ENCODE measurements at places on chromosomes 4 and X.

DNA sequence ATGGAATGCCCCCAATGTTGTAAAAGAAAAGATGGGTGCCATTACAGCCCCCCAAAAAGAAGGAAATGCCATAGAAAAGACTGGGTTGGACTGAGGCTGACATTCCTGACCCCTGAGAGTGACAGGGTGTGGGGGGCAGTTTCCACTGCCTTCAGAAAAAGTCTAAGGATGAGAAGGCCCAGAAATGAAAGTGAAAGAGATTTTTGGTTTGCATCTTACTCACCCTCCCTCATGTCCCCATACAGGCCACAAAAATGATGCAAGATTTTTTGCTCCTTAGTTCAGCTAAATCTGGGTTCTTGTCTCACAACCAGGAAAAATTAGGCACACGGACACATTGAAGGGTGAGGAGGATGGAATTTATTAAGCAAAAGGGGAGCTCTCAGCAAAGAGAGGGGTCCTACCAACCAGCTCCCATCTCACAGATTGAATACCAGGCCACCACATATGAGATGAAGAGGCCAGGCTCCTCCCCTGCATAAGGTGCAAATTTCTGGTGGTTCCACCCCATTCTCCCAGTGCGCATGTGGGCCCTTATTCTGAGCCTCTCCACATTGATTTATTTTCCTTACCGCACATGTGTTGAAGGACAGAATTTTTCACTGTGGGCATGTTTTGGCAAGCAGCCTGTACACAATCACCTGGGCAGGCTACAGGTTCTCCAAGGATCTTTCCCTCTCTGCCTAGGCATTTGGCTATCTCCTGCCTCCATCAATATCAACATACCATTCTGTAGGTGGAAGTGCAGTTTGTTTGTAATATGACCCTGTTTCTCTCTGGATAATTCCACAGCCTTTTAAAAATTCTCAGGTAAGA is 18.8 kb downstream of the PPP4R3C start:
- no peak for DNase-seq

- DNase-seq = no peak
These were observed 140.7 kb downstream of the RPS6KA6 start for GRCh38 chrX:84047339-84047738.

GRCh38 chrX:100979881-100980607 is 10.5 kb downstream of the ARL13A start:
- no peak for DNase-seq

DNA sequence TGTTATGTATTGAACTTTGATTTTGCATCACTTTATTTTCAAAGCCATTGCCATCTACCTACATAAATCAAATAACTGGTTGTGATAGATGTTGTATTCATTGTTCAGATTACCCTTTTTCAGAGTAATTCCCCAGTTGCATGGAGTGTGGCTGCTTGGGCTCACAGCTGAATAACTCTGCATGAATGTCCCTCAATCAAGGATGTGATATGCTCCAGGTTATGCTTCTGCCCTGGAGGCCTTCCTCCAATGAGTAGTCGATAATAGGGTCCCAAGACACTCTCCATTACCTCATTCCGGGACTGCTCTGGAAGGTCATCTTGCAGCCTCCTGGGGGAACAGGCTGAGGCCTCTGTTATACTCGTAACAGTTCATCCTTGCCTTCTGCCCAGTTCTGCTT is 251.8 kb downstream of the ADGRL3 start:
- DNase-seq = no peak

DNA sequence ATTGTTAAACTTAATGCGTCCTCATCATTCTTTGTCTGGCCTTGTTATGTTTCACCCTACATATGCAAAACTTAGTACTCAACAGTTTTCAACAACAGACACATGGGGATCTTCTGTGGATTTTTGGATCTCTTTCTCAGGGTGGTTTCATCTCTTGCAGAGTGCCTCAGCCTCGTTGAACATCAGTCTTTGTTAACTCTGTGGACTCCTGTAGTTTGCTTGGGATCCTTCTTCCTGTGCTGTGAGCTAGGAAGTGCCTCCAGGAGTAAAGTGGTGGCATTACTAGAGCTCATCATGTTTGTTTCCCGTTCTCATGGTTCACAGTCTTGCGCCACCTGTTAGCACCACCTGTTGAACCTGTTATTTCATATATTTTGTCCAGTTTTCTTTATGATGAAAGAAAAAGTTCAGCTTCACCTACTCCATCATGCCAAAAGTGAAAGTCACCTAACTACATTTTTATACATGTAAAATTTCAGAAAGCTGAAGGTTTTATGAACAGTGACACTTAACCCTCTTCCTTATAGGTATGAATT is 27.5 kb upstream of the NDUFC1 start:
- no peak for DNase-seq

- no peak for DNase-seq
These were observed 290.2 kb upstream of the VCX start for GRCh38 chrX:7552760-7553159.

- DNase-seq = no peak
These were observed 398.2 kb downstream of the MID1IP1 start for GRCh38 chrX:39199429-39199828.

DNA sequence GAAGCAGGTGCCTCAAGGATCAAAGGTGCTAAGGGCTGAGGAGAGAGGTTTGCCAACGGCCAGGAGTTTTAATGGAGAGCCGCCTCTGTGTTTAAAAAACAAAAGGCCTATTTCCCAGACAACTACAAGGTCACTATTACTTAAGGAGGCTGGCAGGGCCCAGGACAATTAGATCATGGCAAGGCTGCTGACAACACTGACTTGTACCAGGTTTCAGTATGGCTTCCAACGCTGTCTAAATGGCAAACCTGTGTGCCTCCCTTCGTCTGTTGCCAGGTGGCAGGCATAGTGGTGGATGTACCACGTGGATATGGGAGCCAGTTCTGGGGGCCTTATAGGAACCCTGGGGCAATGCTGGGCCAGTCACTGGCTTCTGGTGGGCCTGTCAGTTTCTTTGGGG is 41.0 kb downstream of the NSG1 start:
- no peak for DNase-seq

DNA sequence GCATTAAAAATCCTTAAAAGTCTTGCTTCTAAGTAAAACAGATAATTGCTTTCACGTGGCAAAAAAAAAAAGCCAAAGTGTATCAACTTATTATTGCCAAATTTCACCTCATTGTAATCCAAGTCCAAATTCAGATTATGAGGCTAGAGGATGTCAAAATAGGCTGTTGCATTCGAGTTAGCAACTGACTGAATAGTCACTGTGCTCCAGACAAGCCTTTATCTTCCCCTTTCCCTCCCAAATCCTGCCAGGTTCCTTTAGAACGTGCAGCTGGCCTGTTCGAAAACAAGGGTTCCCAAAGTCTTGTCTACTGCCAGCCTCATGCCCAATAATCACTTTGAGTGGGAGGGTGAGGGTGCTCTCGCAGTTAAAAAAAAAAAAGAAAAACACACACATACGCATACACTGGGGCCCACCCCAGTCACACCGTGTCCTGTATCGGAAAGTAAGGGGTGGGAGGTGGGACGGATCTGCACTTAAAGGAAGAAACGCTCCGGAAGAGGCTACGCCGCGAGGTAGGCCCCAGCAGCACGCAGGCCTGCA is 603 bp downstream of the MAD2L1 start:
- DNase-seq = no peak

DNA sequence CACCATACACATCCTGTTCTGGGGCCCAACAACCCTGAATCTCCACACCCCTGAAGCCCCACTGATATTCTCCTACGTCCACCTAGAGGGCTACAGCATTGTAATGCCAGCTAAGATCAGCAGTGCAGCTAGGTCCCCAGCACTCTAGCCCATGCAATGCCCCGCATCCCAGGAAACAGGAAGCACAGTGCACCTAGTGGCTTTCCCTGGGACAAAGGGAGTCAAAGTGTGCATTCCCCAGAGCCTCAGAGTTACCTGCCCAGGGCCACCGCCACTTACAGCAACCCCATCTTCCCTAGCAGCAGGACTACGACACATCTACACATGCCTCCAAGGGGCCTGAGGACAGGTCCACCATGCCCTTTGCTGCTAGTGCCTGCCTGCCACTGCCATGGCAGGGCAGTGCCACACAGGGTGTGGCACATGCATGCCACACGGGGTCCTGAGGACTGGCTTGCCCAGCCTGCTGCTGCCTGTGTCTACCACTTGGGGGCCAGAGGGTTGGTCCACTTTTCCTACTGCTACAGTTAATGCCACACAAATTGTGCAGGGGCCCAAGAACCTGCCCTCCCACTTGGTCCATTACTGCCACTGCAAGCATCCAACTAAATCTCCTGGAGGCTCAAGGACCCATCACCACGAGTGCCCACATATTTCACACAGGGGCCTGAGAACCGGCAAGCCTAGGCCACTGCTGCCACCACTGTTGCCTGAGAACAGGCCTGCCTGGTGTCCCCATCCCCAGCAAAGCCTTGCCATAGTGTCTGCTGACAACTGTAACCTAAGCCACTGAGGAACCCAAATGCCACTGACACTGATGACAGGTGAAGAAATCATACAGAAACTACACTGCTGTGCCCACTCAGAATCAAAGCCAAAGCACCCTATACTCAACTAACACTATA is 23.7 kb downstream of the TLR6 start:
- no peak for DNase-seq

DNA sequence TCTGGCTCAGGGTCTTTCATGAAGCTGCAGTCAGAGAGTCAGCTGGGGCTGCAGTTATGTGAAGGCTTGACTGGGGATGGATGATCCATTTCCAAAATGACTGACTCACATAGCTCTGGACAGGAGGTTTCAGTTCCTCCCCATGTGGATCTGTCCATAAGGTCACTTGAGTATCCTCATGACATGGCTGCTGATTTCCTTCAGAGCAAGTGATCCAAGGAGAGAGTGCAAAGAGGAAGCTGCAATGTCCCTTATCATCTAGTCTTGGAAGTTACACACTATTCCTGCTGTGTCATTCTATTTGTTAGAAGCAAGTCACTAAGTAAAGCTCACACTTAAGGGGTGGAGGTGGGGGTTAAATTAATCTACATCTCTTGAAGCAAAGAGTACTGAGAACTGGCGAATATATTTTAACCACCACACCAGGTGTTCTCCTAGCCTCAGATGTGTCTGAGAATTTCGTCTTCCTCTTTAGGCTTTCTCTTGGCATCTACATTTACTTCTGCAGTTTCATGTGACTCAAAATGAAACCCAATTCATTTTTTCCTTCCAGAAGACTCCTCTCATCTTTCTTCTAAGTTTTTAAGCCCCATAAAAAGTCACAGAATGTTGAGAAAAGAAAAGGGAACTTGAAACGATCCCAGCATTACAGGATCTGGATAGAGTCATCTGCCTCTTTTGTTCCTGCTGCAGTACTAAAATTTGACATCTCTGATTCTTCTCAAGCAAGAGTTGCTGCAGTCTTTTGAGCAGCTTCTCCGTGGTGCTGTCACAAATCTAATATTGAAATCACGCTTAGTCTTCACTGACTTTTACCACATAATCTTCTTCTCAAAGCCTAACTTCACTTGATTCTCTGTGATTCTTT is 3.8 kb upstream of the GRPR start:
- DNase-seq = no peak

DNA sequence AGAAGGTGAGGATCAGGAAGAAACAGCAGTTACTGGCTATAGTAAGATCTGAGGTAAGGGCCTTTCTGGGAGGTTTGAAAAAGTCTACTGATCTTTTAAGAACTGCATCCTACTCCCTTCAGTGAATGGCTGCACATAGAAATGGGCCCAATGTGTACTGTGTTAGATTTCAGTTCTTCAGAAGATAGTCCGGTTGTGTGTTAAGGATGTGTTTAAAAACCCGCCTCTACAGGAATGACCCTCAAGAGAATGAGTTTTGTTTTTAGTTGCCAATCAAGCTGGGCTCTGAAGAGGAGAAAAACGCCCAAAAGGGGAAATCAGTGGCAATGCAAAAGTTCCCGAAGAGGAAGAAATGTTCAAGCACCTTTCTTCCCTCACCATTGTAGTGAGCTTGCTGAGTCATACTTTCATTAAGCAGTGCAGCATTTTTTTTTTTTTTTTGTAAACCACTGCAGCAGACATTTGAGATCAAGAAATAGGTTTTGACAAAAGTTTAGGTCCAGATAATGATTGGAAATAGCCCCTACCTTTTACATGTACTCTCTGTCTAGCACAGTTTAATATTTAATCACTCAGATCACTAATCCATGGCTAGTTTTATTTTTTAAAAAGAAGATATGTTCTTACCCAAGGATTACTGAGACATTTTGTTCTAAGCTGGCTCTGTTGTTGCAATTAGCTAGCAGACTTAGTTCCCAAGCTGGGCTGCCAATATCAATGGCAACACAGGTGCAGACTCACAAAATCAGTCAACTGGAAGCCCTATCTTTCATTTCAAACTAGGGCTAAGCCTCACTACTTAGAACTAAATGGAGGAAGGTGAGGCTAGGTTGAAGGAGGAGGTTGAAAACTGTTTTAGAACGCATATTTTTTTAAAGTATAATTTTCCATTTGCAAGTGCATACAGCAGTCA is 7.0 kb upstream of the TRPC5OS start:
- DNase-seq = no peak
